ENCODE measurements at places on chromosomes 3 and 15. TPM values are rescaled to one million over a fixed set of nuclear protein-coding genes. Genes with fewer than 3 reads are reported as not detected.

The ISLR gene
- total RNA-seq, result 6.3 TPM

The PSTPIP1 gene
- 15.7 TPM for total RNA-seq

The LNP1 gene
- total RNA-seq, result 8.3 TPM

The DNASE1L3 gene
- 1.9 TPM for total RNA-seq

The LRIG1 gene
- total RNA-seq, result 28.5 TPM

- no peak for DNase-seq
These were observed 7.1 kb upstream of the HCN4 start for GRCh38 chr15:73375755-73376305.

DNA sequence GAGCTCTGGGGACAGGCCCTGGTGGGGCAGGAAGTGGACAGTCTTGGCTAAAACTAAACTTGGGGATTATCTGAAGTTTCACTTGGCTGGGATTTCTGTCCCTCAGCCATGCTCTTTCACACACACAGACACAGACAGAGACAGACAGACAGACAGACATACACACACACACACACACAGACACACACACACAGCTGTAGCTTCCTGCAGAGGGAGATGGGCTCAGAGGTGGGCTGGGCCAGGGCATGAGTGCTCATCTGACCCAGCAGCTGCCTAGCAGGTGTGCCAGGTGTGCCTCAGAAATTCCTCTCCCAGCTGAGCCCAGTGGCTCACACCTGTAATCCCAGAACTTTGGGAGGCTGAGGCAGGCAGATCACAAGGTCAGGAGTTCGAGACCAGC lies 3.3 kb downstream of the RHOV start:
- no peak for DNase-seq

DNA sequence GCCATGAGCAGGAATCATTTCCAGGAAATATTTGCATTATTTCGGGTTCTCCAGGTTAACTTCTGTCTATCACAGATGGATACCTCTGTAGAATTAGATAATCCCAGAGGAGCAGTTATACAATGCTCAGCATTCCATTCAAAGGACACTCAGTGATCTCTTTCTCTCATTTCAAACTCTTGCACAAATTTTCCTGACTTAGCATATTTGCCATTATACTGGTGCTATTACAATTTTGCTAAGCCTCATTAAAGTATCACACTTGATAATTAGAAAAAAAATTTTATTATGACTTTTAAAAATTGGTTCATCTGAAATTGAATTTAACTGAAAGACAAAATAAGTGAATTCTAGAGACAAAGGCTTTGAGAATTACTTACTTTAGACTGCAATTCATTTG lies 469.0 kb downstream of the EPHA3 start:
- no peak for DNase-seq

The SQOR gene
- 85.8 TPM for total RNA-seq

GRCh38 chr3:17848102-17848501 lies 105.7 kb upstream of the TBC1D5 start:
- no peak for DNase-seq

The GOLGA6A gene
- not detected for total RNA-seq

The GOLGA8S gene
- total RNA-seq, result not detected

The HEG1 gene
- 6.0 TPM for total RNA-seq

The ALDH1A3 gene
- total RNA-seq, result 22.8 TPM

DNA sequence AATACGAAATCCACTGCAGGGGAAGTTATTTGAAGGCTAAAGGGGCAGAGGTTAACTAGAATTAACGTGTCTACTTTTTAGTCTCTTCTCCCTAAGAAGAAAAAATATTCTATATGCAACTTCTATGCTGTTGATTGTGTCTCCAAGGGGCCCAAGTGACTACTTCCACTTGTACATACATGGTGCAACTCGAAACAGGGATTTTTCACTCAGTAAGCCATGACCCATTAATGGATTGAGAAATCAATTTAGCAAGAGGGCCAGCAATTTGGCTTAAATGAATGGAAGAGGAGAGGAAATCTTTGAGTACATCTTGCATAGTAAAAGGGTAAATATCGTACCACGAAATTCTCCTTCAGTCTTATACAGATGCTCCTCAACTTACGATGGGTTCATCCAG lies 151.1 kb upstream of the HES1 start:
- no peak for DNase-seq

DNA sequence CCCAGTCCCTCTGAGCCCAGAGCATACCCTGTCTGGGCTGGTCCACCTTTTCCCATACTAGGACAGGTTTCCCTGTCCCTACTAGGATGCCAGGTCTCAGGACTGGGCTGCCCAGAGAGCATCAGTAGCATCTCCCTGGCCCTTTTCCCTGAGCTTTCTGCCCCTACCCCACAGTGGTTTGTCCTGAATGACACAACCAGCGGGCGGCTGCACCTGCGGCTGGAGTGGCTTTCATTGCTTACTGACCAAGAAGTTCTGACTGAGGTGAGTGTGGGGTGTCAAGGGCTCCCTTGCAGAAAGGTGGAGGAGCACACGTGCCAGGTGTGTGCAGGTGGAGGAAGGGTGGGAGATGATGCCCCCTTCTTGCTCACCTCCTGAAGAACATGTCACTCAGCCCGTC lies 33.5 kb downstream of the ESYT3 start:
- no peak for DNase-seq

The GOLGA8J gene
- total RNA-seq, result not detected

The PARP15 gene
- 3.1 TPM for total RNA-seq

The GRAMD2A gene
- total RNA-seq, result 19.8 TPM

The RIOX2 gene
- total RNA-seq, result 12.3 TPM

The MYH15 gene
- total RNA-seq, result 0.38 TPM

The MKRN2OS gene
- 6.6 TPM for total RNA-seq

The LRRN1 gene
- total RNA-seq, result 1.8 TPM

GRCh38 chr15:52653431-52653964 lies 25.7 kb downstream of the ATOSA start:
- no peak for DNase-seq

- DNase-seq, result no peak
These were observed 20.4 kb upstream of the ATG7 start for GRCh38 chr3:11251807-11252176.

GRCh38 chr3:172262991-172263608 lies 185.2 kb downstream of the GHSR start:
- DNase-seq, result no peak

- no peak for DNase-seq
These were observed 93.5 kb downstream of the FLNB start for GRCh38 chr3:58101499-58102389.

The P2RY14 gene
- total RNA-seq, result 1.2 TPM

The CD47 gene
- total RNA-seq, result 50.1 TPM

The GPR176 gene
- total RNA-seq, result 2.9 TPM

- no peak for DNase-seq
These were observed 332.9 kb downstream of the TIGIT start for GRCh38 chr3:114626751-114627150.

The RASL12 gene
- 23.1 TPM for total RNA-seq

DNA sequence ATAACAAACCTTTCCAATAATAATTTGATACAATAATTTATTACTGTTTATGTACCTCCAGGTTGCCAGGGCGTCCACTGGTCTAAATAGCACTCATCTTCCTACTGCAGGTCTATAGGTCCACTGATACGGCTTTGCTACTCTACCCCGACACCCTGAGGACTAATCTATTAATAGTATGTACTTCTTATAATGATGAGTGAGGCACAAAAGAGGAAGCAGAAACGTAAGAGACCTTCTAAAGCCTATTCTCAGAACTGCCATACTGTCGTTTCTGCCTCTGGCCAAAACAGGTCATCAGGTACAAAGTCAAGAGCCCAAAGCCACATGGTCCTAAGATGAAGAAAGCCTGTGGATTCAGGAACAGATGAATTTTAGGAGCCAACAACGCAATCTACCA lies 163.2 kb upstream of the GRM7 start:
- DNase-seq, result no peak

DNA sequence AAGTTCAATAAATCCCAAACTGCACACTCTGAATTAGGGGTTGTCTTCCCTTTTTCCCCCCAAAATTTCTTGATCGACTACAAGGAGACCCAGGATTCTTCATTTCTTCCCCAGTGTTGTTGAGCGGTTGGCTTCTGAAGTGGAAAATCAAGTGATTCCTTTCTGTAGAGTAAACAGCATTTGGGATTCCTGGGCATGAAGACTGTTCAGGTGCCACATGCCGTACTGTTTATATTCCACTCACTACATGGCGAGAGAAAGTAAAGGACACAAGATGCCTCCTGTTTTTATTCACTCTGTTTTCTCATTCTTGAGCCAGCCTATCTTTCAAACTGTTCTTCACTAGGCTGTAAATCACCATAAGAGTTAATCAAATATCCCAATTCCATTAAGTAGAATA lies 12.6 kb downstream of the FSTL1 start:
- DNase-seq, result no peak

DNA sequence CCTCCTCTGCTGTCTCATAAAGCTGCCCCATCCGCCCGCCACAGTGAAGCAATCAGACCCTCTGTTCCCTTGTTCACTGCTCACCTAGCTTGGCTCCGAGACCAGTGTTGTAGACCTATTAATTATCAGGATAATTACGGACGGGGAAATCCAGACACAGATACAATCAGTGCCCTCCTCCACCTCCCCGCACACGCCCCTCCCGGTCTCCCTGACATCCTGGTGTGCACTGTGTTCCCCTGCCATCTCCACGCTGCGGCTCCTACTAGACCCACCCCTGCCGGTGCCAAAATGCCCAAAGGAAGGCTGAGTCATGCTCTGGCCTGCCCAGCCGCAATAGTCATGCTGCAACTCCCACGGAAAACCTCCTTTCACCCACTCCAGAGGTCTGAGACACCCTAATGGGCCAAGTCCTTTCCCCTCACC lies 277.3 kb upstream of the TLE3 start:
- DNase-seq, result no peak

DNA sequence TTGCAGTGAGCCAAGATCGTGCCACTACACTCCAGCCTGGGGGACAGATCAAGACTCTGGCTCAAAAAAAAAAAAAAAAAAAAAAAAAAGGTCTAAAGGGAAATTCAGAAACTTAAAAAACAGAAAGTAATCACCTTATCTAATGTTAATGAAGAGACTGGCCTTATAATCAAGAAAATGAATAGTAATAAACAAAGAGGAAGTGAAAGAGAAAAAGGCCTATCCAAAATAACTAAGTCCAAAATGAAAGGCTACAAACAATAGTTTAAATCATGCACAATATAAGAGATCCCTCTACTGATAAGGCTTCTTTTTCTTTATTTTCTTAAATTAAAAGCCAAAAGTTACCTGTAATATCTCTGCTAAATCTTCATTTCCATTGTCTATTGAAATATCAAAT lies 37.1 kb upstream of the HDC start:
- no peak for DNase-seq

GRCh38 chr3:11944052-11944673 lies 60.0 kb upstream of the SYN2 start:
- DNase-seq, result no peak

The ANKDD1A gene
- 4.2 TPM for total RNA-seq

- no peak for DNase-seq
These were observed 59.8 kb upstream of the UNC13C start for GRCh38 chr15:53918180-53919079.

GRCh38 chr3:118968111-118968510 lies 66.5 kb downstream of the IGSF11 start:
- no peak for DNase-seq

The ZNF148 gene
- 17.7 TPM for total RNA-seq

DNA sequence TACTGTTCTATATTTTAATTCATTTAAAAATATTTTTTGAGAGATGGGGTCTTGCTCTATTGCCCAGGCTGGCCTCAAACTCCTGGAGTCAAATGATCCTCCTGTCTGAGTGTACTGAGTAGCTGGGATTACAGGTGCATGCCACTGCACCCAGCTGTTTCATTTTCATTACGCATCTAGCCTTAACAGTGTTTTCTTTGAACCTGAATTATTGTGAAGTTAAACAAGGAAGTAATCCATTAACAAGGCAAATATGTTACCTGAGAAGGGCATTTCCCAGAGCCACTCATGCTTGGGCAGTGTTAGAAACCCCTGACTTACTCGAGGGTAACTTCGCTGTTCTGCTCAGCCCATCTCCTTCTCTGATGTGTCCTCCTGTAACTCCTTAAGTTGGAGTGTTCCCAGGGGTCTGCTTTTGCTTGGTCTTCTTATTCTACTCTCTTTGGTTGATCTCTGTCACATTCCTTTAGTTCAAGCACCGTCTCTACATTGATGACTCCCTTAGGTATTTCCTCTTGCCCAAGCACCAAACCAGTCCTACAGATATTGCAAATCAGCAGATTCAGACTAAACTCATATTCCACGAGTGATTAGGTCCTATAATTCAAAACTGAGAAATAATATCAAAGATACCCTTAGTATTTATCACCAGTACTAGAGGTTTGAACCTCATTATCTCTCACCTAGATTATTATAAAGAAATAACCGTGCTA lies 107.9 kb downstream of the STAC start:
- DNase-seq, result no peak

DNA sequence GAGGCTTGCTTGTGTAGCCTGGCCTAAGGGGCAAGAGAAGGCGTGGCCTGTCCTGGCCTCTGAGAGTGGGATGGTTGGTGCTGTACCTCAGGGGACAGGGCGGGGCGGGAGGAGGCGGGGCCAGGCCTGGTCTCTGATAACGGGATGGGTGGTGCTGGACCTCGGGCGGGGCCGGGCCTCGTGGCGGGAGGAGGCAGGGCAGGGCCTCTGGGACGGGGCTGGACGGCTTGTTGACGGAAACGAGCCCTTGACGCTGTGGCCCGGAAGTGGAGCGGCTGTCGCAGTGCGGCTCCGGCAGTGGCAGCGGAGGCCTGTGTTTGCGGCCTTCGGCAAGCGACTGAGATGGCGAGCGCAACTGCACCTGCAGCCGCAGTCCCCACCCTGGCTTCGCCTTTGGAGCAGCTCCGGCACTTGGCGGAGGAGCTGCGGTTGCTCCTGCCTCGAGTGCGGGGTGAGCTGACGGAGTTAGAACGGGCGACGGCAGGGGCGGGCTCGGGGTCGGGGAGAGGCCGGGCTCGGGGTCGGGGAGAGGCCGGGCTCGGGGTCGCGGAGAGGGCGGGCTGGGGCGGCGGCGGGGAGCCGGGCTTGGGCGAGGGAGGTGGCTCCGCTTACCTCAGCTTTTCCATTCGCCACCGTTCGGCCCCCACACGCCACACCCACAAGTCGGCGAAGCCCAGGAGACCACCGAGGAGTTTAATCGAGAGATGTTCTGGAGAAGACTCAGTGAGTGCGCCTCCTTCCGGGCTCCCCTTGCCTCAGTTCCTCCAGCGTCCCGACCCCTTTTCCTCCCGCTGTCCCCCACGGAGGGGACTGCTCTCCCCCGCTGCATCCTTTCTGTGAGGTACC lies at the start of gene CCNDBP1:
Gene CCNDBP1 (plus strand): TSS at position 247 of the 846 bp plus-strand sequence. CDS start 96 bp downstream, at position 343.
- peak; percentile 99 for DNase-seq

The SMAD6 gene
- 28.9 TPM for total RNA-seq

DNA sequence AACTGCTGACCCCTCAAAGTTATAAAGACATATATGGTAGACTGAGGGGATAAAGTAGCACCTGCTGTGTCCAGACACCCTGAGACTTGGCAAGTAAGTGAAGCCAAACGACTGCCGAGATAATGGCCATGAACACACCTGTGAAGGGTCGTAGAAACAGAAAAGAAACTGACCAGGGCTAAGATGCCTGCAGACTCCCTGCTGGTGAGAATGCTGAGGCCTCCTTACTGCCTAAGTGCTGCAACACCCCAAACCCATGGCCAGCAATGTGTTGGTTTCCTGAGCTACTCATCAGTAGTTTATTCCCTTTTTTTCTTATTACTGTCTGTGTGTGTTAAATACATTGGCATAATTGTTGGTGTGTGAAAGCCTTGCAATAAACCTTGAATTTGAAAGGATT lies 233.8 kb downstream of the ZNF385D start:
- no peak for DNase-seq

The MAGEL2 gene
- total RNA-seq, result not detected

- no peak for DNase-seq
These were observed 45.1 kb downstream of the RSL24D1 start for GRCh38 chr15:55151631-55152030.

- no peak for DNase-seq
These were observed 215.1 kb upstream of the MLF1 start for GRCh38 chr3:158355623-158356588.

The XCR1 gene
- not detected for total RNA-seq
